ENCODE measurements at places on chromosomes 1 and 21. TPM values are rescaled to one million over a fixed set of nuclear protein-coding genes. Genes with fewer than 3 reads are reported as not detected.

The CFAP57 gene
- 0.55 TPM for polyA plus RNA-seq

The RAB3B gene
- 28.4 TPM for polyA plus RNA-seq

The NPPA gene
- polyA plus RNA-seq: not detected

DNA sequence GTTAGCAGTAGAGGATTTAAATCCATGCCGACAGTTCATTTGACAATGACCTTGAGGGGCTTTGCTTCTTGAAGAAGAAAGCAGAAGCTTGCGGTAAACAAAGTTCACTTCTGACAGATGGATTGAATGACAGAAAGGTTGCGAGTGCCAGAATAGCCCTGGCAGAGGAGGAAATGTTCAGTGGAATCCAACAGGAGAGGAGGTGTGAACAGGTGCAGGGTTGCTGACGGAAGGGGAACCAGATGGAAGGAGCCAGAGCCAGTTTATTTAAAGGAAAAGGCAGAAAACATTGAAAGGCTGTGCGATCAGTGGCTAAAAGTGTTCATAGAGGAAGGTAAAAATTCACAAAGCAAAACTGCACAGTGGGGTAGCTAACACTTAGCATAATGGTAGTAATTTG is 141.0 kb downstream of the SDCCAG8 start:
- no peak for DNase-seq

The ITGB2 gene
- not detected for polyA plus RNA-seq

GRCh38 chr1:54606096-54606989 is 17.0 kb downstream of the FAM151A start:
- no peak for DNase-seq

The REN gene
- 0.72 TPM for polyA plus RNA-seq

The PIP5K1A gene
- polyA plus RNA-seq: 179 TPM

GRCh38 chr1:115056395-115056798 is 26.8 kb downstream of the TSHB start:
- DNase-seq: no peak

- no peak for DNase-seq
These were observed 4.3 kb upstream of the SHISA4 start for GRCh38 chr1:201884425-201884824.

The RBBP4 gene
- polyA plus RNA-seq: 132 TPM

DNA sequence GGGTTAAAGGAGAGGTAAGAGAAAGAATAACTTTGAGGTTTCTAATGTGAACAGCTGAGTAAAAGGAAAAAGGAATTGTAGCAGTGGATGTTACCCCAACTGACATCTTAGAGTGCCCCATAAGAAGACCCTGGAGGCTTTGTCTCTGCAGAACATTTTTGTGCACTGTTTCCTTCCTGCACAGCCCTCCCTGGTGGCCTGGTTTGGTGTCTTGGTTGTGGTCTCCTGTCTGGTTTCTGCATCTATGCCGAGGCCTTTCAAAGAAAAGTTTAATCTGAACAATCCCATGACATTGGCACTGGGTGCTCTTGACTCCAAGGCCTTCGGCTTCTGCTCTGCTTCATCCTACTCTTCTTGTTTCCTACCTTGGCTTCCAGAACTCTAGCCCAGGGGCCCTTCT is 57.8 kb downstream of the RHOU start:
- DNase-seq: no peak

The CFH gene
- polyA plus RNA-seq: 37.8 TPM

The OXCT2 gene
- polyA plus RNA-seq: 0.06 TPM

The HJV gene
- not detected for polyA plus RNA-seq

The RBM11 gene
- not detected for polyA plus RNA-seq

The FCGR3A gene
- not detected for polyA plus RNA-seq

DNA sequence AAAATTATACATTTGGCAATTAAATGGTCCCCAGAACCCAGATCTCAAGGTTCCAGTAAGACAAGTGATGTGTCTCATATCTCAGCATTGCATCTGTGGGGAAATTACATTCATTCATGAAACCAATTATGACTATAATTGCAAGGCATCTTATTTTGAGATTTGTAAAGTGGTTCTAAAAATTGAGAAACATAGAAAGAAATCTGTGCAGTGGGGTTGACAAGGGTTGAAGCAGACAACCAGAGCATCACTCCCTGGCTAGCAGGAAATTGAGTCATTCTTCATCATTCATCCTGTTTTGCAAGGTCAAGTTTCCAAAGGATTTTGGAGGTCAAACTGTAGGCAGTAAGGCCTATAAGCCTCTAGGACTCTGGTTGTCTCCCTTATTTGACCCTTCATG is 25.1 kb upstream of the MROH9 start:
- no peak for DNase-seq

- DNase-seq: no peak
These were observed 155.4 kb downstream of the NFIA start for GRCh38 chr1:61237659-61238358.

DNA sequence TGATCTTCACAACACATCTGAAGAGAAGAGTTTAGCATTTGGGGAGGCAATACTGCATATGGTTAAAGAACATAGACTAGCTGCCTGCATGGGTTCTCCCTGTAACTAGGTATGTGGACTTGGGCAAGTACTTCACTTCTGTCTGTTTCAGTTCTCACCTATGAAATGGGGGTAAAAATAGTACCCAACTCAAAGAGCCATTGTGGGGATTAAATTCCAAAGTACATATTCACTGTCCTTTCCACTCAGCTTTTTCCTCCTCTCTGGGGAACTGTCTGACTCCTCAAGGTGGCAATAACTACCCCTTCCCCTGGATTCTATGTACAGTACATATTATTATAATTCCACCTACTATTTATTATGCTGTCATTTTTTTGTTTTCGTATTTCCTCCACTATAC is 44.7 kb downstream of the USP24 start:
- DNase-seq: no peak

- no peak for DNase-seq
These were observed 109.3 kb downstream of the PAX7 start for GRCh38 chr1:18739897-18740296.
